ENCODE measurements at places on chromosomes 16 and 17.

- no peak for DNase-seq
Measured at GRCh38 chr17:30520436-30520835, 43.2 kb downstream of the GOSR1 start.

DNA sequence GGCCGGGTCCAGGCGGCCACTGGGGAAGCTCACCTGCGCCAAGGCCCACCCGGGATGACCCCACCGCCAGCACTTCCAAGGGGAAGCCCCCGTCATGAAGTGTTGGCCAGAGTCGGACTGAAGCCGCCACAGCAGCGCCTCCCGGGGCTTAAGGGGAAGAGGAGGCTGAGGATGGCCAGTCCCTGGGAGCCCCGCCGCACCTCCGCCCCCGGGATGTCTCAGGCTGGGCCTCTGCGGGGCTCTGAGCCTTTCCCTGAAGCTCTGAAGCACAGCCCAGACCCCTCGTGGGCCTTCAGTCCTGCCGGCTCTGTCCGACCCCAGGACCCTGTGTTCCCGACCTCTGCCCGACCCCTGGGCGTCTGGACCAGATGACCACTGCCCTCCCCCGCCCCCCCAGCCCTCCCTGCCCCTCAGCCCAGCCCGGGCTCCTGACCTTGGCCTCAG is 42.8 kb upstream of the ACSF3 start:
- no peak for DNase-seq

- no peak for DNase-seq
Measured at GRCh38 chr17:22470411-22471175, 778.3 kb downstream of the KCNJ18 start.

- no peak for DNase-seq
Measured at GRCh38 chr16:83959656-83960434, 6.8 kb downstream of the OSGIN1 start.

GRCh38 chr16:20901436-20902112 is 1.0 kb downstream of the LYRM1 start:
- DNase-seq: no peak

DNA sequence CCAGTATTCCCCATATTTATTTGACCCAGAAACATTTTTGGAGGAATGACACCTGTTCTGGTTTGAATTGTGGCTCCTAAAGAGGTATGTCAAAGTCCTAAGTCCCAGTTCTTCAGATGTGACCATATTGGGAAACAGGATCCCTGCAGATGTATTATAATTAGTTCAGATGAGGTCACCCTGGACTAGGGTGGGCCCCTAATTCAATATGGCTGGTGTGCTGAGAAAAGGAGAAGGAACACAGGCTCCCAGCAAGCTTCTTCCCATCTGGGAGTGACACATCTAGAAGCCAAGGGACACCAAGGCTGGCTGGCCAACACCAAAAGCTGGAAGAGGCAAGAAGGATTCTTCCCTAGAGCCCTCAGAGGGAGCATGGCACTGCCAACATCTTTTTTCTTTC is 3.8 kb upstream of the GCSH start:
- DNase-seq: no peak

GRCh38 chr17:77419547-77420094 is 278.9 kb downstream of the SEC14L1 start:
- DNase-seq: peak; percentile 16

GRCh38 chr16:21145738-21146137 is 4.9 kb downstream of the DNAH3 start:
- no peak for DNase-seq

DNA sequence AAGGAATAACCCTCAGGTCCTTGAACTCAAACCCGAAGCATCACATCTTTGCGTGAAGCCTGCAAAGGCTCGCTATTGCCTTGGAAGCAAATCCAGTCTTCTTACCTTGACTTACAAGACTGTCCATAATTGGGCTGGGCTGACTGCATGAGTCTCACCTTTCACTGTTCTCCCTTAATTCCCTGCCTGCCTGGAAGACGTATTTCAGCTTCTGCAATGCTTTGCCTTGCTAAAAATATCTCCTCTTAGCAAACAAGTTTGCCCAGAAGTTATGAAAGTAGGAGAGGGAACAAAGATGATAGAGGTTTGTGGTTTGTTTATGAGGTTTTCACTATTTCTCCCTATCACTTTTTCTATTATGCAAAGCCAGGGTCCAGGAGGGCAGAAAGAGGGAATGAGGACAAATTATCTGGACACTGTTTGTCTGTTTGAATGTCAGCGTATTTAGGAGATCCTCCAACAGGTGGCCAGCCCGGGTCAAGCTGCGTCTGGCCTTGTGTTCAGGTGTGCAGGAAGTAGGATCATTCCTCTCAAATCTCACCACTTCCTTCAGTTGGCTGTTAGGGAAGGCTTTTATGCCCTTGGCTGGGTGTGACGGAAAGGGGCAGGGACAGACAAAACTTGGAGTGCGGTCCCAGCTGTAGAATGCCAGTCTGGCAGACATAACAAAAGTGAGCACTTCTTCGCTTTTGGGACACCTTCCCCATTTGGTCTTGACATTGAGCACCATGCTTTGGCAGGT is 488.9 kb downstream of the CDH13 start:
- no peak for DNase-seq

DNA sequence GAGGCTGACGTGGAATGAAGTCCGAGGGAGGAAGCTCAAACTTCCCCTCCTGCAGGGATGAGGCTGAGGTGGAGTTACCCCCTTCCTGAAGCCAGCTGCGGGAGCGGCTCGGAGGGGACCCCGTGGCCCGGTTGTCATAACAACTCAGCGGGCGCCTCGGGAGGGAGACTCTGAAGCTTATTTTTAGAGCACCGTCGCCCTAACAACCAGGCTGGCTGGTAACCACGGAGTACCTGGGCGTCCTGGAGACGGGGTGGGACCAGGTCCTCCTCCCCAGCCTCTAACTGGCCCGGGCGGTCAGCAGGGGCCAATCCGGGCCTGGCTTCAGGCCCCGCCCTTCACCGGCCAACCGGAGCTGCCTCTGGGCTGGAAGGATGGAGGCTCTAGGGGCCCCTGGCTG is 27.7 kb downstream of the NECAB2 start:
- no peak for DNase-seq

DNA sequence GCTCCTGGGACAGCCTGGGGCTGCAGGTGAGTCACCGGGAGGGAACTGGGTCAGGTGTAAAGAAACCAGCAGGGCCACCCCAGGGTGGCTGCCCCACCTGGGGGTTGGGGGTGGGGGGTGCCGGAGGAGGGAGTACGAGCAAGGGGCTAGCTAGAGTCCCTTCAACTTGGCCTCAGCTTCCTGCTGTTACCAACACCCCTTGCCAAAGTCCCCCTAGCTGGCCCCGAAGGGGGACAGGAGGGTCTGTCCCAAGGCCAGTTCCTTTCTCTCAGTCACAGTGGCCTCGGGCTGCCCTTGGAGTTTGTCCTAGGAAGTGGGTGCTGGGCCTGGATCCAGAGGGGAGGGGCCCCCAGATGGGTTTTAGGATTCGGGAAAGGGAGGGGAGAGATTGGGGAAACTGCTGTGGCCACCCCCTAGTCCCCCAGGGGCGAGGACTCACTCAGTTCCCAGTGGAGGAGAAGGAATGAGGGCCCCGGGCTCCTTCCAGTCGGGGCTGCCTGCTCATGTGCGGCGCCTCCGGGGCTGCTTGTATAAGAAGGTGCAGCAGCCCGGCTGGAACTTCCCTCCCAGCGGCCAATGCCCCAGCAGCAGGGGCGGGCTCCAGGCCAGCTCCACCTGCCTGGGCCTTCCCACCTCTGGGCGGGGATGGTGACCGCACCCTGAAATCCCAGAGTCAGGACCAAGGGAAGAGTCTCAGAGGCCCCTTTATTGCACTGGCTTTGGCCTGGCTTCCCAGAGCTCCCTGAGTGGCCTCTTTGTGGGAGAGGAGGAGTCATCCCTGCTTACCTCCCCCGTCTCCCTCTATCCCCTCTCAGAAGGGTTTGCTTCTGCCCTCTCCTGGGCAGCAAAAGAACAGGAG is 7.3 kb downstream of the ARHGAP27 start:
- peak; percentile 79 for DNase-seq

DNA sequence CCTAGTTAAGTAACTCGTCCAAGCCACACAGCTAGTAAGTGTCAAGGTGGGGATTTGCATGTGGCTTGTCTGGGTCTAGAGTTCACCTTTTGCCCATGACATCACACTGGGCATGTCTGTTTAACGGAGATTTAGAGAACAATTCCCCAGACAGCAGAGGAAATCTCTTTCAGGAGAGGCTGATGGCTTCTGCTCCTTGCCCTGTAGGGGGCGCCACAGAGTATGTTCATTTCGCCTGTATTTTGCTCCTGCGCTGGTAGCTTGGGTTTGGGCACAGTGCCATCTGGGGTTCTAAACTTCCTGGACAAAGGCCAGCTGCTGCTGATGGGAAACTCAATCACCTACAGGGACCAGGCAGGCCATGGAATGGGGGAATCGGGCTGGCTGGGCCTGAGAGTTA is 20.4 kb downstream of the OTOA start:
- no peak for DNase-seq

- no peak for DNase-seq
Measured at GRCh38 chr17:83171661-83172060, 92.3 kb downstream of the METRNL start.

- DNase-seq: no peak
Measured at GRCh38 chr17:79929257-79930061, 90.2 kb upstream of the CBX4 start.

DNA sequence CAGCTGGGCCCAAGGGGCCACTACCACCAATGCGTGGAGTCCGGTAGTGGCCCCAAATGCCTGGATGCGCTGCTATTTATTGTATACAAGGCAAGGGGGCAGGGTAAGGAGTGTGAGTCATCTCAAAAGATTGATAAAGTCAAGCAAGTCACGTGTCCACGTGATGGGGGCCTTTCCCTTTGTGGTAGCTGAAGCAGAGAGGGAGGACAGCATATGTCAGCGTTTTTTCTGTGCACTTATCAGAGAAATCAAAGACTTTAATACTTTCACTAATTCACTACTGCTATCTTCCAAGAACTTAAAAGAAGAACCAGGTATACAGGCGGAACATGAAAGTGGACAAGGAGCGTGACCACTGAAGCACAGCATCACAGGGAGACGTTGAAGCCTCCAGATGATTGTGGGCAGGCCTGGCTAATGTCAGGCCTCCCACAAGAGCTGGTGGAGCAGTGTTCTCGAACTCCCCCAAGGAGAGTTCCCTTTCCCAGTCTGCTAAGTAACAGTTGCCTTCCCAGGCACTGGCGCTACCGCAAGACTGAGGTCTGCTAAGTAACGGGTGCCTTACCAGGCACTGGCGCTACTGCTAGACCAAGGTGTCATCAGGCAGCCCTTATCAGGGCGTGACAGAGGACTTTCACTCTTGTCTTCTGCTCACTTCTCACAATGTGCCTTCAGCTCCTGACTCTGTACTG is 10.8 kb upstream of the ASB16 start:
- DNase-seq: no peak

DNA sequence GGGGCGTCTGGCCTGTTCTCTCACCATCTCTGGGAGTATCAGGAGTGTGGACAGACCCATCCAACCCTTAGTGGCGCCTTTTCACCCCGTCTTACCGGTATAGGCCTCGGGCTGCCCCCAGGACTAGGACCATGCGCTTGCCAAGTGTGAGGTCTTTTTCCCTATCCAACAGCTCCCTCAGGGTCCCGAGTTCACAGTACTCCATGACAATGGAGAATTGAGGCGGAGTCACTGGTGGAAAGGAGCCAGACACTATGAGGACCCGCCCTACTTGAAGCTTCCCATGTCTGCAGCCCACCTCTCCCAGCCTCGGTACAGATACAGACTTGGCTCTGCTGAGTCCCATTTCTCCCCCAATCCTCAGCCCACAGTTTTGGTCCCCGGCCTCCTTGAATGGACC is 15.9 kb upstream of the RFWD3 start:
- DNase-seq: no peak

GRCh38 chr17:64658931-64659330 is 3.2 kb downstream of the SMURF2 start:
- no peak for DNase-seq

- no peak for DNase-seq
Measured at GRCh38 chr16:79885320-79885719, 284.8 kb upstream of the MAF start.

DNA sequence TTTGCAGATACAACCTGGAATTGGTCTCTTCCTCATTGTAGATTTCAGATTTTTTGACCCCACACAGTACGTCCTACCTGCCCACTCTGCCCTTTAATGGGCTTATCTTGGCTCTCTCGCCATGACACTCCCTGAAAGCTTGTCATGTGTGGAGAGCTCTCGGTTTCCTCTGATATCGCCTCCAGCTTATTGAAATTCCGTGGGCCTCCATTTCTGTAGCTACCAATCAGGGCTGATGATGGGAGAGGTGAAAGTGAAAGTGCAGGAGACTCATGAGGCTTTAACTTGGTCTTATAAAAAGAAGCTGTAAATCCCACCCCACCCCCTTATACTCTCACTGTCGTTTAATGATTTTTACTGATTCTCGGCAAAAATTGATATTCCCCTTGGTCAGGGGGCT is 17.7 kb downstream of the HOXB1 start:
- no peak for DNase-seq

DNA sequence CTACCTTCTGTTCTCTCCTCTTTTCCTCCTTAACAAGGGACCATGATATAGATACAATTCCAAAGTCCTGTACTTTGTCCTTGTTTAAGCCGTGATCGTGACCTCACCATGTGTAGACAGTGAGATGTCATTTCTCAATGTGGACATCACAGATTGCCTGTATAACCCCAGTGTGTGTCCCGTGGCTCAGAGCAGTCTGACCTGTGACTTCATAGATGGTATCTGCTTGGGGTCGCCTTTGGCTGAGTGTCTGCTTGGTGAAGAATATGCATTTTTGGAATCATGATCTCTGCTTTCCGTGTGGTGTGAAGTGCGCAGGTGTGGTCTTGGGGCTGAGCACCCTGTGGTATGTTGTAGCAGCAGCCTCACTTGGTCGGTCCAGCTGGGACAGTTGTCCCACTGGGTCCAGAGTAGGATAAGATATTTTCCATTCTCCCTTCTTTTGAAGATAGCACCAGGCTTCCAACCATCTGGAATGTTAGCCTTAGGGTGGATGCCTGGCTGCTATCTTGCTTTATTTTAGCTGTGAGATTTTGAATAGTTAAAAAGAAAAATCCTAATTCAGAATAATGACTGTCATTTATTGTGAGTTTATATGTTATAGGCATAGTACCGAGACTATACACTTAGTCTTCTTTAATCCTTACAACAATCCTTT is 13.4 kb downstream of the MSI2 start:
- DNase-seq: no peak

- no peak for DNase-seq
Measured at GRCh38 chr17:72466606-72467005, 345.8 kb downstream of the SOX9 start.

DNA sequence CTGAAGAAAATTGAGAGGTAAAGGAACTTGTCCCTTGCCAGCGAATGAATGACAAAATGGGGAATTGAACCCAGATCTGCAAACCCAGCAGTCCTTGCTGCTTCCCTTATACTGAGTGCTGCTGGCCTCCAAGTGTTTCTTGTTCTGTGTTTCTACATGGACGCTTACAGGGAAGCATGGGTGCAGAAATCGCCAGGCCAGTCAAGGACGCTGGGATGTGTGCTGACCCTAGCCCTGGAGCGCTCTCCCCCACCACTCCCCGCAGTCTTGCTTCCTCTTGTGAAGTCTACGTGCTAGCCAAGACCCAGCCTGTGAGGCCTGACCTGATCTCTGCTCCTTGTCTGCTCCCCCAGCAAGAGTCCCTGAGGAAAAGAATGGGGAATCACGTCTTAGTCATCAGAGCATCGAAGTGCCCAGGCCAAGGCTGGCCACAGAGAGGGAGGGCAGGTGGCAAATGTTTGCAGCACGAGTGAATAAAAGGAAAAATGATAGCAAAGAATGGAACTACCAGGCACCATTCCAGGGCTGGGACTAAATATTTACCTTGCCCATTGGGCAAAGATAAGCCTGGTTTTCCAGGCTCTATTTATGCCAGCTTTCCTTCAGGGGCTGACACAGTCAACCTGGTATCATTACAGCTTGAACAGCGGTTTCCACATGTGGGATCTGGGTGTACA is 17.4 kb downstream of the CA4 start:
- DNase-seq: peak; percentile 38

- no peak for DNase-seq
Measured at GRCh38 chr16:51565184-51565583, 414.1 kb upstream of the SALL1 start.

All from T1000 (cell line).